ENCODE measurements at places on chromosomes 7 and 10.

- no peak for DNase-seq
These were observed 243.0 kb upstream of the KLF6 start for GRCh38 chr10:4028027-4028471.

- DNase-seq = no peak
These were observed 183.1 kb upstream of the YAE1 start for GRCh38 chr7:39383136-39383535.

GRCh38 chr10:124212702-124213101 lies 119.3 kb upstream of the CHST15 start:
- DNase-seq = no peak

GRCh38 chr7:158355456-158356065 lies 232.1 kb downstream of the PTPRN2 start:
- DNase-seq = no peak

- DNase-seq = no peak
These were observed 349.1 kb upstream of the PODXL start for GRCh38 chr7:131905471-131905973.

DNA sequence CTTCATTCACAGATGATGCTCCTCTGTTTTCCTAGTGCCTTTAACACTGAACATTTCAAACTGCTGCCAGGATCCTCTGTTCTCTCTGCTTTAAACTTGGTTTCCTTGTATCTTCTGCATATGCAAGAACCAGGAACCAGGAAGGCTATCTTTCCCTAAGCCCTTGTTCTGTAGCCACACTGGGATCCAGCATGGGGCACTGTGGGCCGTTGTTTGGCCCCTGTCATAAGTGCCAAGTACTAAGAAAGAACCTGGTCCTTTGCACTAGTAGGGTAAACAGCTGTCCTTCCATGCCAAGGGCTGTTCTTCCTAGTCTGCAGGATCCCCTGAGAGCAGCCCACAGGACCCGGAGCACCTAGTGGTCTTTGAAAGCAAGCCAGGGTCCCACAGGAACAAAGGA lies 49.0 kb upstream of the TRIM8 start:
- DNase-seq = no peak

DNA sequence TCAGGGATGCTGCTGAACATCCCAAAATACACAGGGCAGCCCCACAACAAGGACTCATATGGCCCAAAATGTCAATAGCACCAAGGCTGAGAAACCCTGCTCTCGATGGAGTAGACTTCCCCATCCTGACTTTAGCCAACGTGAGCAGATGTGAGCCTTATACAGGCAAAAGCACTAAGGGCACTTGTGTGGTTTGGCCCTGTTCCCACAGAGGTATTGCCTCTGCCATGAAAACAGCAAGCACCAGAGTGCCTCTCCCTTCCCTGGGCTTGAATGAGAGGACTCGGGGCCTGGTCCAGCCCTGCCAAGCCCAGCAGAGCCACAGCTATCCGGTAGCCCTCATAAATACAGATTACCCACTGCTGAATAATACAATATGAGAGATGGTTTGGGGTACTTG lies 47.5 kb downstream of the ACSM6 start:
- no peak for DNase-seq

- DNase-seq = no peak
These were observed 309.1 kb downstream of the MDFIC start for GRCh38 chr7:115230882-115231571.

- no peak for DNase-seq
These were observed 46.6 kb downstream of the AGMO start for GRCh38 chr7:15515252-15515651.

- no peak for DNase-seq
These were observed 119.8 kb downstream of the XRCC2 start for GRCh38 chr7:152556013-152556755.

- DNase-seq = no peak
These were observed 67.5 kb downstream of the CLIP2 start for GRCh38 chr7:74356589-74357315.

DNA sequence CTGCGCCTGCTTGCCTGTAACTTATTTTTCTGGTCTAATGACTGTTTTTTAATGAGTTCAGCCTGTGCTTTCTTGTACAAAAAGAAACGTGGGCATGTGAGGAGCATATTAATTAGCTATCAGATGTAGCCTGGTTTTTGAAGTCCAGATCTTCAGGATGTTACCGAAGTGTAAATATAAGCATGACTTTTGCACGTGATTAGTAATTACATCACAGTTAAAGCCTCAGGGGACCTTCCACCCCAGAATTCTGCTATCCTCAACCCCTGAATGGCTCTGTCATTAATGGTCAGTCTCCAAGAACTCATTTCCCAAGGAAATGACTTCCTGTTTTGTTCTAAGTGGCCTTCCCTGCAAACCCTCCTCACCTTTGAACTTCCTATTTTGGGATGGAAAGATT lies 2.1 kb upstream of the PRXL2A start:
- DNase-seq = no peak

DNA sequence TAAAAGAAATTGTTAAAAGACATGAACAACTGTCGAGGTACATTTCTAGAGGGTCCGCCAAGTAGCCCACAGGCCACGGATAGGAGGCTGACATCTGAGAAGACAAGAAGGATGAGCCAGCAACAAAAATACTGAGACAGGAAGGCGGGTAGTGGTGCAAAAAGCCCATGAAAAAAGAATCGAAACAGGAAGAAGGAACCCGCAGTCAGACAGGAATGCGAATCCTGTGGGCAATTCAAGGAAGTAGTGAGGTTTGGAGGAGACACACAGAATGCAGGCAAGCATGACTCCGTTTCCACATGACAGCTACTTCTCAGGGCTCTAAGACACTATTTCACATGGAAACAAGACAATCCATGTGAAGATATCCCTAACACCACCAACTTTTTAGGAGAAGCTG lies 125.2 kb downstream of the DOCK4 start:
- no peak for DNase-seq

DNA sequence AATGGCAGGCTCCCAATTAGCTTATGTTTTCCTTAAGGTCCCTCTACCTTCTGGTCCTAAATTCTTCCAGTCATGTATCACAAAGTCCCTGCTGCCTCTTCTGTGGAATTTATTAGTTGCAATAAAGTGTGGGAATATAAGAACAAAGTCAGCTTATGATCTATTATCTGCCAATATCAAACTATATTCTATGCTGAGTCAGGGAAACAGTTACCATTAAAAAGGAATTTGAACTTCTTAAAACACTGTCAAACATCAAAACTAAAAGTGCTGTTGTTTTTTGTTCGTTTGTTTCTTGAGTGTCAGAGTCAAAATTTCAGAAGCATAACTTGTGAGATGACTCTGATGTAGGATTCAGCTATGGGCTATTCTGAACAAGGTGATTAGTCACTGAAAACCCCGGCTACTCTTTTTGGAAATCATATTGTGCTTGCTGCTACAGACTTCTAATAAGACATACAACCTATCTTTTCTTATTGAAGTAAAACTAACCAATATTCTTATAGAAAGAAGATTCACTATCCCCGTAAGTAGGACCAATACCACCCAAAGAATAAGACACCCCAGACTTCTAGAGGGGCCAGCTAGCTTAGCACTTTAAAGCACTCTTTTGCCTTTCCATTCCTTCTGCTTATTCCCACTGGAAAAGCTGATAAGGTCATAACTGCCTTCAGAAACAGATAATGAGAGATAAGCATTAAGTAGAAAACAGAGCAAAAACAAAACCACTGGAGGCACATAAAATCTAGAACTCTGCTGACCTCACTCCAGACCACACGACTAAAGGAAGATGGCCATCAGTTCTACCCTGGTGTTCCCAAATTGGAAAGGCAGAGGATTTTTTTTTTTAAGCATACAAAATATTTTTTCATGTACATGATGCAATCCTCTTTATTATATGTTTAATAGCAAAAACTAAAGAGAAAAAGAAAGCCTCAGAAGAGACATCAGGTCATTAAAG lies 370.6 kb downstream of the PARD3 start:
- no peak for DNase-seq

- no peak for DNase-seq
These were observed 442.1 kb upstream of the C7orf33 start for GRCh38 chr7:148148456-148148855.

DNA sequence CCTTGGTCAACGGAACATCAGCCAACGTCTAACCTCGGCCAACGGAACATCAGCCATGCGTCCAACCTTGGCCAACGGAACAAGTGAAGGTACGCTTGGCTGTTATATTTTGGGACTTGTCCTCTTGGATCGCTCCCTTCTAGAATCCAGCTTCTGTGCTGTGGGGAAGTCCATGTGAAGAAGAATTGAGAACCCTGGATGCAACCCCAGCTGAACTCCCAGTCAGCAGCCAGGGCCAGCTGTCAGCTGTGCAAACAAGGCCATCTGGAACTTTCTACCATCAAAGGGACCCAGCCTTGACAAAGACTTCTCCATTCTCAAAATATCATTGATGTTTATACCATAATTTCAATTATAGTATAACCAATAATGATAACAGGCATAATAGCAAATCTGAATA lies 43.3 kb upstream of the ITGA8 start:
- no peak for DNase-seq

DNA sequence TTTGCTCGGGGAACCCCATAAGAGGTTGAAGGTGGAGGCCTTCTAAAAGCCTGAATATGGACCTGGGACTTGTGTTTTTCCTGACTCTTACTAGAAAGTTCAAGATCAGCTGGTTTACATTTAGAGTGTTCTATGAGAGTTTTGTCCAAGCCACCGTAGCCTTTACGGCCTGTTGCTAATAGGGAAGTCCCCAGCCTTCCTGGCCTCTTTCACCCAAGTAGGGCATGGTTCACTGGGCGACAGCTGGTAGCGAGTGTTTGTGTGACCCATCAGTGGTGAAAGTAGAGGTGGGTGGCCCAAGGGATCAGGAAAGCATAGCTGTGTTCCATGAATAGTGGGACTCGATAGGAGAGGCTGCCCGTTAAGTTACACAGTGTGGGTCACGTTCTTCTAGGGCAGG lies 60.1 kb downstream of the RABGEF1 start:
- no peak for DNase-seq

GRCh38 chr7:34026481-34027190 lies 121.3 kb downstream of the BMPER start:
- DNase-seq = no peak

GRCh38 chr10:5555021-5555510 lies 30.3 kb downstream of the CALML3 start:
- no peak for DNase-seq

DNA sequence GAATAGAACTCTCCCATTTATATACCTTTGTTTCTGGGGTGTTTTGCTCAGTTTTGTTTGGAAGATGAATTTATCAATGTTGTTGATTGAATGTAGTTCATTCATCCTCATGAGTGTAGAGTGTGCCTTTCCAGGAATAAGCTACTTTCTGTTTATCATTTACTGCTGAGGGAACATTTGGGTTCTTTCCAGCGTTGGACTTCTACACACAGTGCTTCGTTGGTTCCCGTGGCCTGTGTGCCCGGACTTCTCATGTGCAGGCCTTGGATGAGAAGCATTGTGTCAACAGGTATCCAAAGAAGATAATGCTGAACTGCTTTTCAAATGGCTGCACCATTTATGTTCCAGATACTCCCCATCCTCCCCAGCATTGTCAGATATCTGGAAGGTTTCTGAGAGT lies 107.6 kb upstream of the TNS3 start:
- DNase-seq = no peak

DNA sequence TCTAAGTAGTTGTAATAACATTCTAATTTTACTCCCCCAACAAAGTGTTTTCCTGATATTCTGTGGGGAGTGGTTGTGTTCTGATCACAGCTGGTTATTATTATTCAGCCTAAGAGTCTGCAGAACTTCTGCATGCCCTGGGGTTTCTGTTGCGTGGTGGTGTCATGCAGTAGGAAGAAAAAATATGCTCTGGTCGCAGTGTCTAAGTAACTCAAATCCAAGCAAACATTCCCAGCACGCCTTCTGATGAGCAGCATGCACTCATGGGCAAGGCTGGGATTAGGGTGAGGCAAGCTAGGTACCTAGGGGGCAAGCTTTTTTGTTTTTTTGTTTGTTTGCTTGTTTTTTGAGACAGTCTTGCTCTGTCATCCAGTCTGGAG lies 112.8 kb upstream of the KMT2E start:
- DNase-seq = no peak

- DNase-seq = no peak
These were observed 34.2 kb downstream of the IL2RA start for GRCh38 chr10:6027929-6028328.

DNA sequence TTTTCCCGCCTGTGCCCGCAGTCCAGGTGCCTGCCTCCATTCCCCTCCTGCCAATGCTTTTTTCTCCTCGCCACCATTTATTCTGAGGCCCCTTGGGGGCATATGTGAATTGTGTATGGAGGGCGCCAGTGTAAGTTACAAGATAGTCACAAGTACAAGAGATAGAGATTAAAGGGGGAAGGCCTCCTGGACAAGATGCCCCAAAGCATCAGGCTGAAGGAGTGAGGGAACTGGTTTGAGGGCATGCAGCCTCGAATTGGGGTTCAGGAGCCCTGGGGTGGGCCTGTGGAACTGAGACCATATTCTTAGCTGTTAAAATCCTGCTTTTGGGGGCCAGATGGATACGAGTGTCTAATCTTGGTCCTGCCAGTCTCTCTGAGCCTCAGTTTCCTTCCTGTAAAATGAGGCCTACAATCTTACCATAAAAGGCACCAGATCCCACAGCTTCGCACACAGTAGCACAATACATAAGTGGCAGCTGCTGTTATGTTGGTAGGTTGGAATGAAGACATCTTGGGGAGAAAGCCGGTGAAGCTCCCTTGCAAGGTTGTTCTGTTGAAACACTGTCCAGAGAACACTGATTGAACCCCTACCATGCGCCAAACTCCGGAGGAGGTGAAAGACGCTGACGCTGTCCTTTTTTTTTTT lies 545 bp upstream of the COMTD1 start:
- no peak for DNase-seq

DNA sequence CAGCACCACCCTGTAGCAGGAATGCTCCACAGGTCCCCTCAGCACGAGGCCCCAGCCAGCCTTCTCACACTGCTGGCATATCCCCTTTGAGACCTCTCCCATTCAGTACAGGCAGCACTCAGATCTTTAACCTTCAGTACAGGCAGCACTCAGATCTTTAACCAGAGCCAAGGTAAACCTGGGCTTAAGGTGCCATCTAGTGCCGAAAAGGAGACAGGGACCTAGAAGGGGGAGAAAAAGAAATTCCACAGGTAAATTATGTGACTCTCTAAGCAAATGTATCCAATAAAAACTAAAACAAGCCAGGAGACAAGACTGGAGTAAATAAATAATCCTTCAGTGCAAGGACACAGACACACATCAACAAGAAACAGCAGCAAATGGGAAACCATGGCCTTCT lies 358.6 kb downstream of the PTPRN2 start:
- no peak for DNase-seq

GRCh38 chr7:24129597-24129996 lies 154.4 kb upstream of the NPY start:
- no peak for DNase-seq

- no peak for DNase-seq
These were observed 109.3 kb downstream of the SPAG6 start for GRCh38 chr10:22454634-22455033.

- DNase-seq = no peak
These were observed 623.1 kb upstream of the MGMT start for GRCh38 chr10:128843972-128844371.

DNA sequence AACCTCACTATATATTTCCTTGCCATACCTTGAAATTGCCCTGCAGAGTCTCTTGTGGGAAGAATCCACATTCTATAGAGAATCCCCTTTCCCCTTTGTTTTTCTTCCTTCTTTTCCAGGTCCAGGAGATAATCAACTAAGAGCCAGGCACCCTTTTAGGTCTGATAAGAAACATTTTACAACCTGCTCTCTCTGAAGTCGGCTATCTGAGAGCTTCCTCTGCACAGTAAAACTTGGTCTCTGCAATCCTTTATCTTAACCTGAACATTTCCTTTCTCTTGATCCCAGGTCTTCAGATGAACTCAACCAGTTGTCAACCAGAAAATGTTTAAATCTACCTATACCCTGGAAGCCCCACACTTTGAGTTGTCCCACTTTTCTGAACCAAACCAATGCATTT lies 19.5 kb upstream of the PTER start:
- no peak for DNase-seq
